Stimulated activated CD8-positive, alpha-beta memory T cell treated with anti-CD3 and anti-CD28 coated beads, Interleukin-2, amount 100 ng/mL, for 1 hour (primary cell): ENCODE measurements at places on chromosomes 16 and 17.

- DNase-seq, result no peak
These were observed 3.0 kb upstream of the BIRC5 start for GRCh38 chr17:78211032-78211431.

GRCh38 chr17:45137561-45138305, 2.2 kb downstream of the ACBD4 start:
- no peak for DNase-seq

GRCh38 chr17:31048780-31049179, 46.0 kb upstream of the NF1 start:
- no peak for DNase-seq

DNA sequence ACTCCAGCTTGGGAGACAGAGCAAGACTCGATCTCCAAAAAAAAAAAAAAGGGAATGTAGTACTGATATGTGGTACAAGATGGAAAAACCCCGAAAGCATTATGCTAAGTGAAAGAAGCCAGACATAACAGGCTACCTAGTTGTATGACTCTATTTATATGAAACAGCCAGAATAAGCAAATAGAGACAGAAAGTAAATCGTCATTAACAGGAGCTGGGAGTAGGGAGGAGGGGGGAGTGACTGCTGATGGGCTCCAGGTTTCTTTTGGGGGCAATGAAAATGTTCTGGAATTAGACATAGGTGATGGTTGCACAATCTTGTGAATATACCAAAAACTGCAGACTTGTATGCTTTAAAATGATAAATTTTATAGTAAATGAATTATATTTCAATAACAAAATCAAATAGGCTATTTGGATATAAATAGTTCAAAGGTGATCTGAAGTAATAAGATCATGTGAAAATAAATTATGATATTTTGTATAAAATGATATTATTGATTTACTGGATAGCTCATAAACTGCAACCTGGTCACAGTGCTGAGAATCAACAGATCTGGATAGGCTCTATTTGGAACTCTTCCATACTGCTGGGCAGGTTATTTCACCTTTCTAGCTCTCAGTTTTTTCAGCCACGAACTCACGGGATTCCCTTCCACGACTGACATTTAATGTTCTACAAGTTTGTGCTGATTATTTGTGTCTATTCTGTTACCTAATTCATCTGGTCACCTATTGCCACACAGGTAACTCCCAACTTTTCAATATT, 27.1 kb downstream of the ZNF652 start:
- no peak for DNase-seq

- DNase-seq, result no peak
These were observed 40.6 kb downstream of the LGALS9 start for GRCh38 chr17:27671591-27671910.

GRCh38 chr17:50299776-50300175, 25.5 kb downstream of the TMEM92 start:
- no peak for DNase-seq

GRCh38 chr17:80722661-80723060, 178.0 kb downstream of the RPTOR start:
- DNase-seq, result no peak
